ENCODE measurements at places on chromosomes 13 and 19.
A peak's percentile ranks its signal among the peaks of the same experiment; 100 is the strongest.

GRCh38 chr19:2239771-2240770 is 3.4 kb downstream of the SF3A2 start:
- peak; percentile 89 for DNase-seq

GRCh38 chr13:113059891-113060290 is 45.7 kb upstream of the F7 start:
- DNase-seq, result no peak

- no peak for DNase-seq
Observed at GRCh38 chr13:73136776-73137175, 78.0 kb downstream of the KLF5 start.

- DNase-seq, result no peak
Observed at GRCh38 chr13:111667757-111668156, 347.3 kb downstream of the TEX29 start.

DNA sequence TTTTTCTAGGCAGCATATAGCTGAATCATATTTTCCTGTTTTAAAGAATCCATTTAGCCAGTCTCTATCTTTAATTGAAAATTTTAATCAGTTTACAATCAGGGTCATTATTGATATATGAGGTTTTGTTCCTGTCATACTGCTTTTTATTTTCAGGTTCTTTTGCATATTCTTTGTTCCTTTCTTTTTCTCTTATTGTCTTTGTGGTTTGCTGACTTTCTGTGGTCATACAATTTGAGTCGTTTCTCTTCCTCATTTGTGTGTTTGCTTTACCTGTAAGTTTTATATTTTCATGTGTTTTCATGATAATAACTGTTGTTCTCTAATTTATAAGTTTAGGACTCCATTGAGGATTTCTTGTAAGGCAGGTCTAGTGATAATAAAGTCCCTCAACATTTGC is 812.6 kb downstream of the DACH1 start:
- DNase-seq, result no peak

DNA sequence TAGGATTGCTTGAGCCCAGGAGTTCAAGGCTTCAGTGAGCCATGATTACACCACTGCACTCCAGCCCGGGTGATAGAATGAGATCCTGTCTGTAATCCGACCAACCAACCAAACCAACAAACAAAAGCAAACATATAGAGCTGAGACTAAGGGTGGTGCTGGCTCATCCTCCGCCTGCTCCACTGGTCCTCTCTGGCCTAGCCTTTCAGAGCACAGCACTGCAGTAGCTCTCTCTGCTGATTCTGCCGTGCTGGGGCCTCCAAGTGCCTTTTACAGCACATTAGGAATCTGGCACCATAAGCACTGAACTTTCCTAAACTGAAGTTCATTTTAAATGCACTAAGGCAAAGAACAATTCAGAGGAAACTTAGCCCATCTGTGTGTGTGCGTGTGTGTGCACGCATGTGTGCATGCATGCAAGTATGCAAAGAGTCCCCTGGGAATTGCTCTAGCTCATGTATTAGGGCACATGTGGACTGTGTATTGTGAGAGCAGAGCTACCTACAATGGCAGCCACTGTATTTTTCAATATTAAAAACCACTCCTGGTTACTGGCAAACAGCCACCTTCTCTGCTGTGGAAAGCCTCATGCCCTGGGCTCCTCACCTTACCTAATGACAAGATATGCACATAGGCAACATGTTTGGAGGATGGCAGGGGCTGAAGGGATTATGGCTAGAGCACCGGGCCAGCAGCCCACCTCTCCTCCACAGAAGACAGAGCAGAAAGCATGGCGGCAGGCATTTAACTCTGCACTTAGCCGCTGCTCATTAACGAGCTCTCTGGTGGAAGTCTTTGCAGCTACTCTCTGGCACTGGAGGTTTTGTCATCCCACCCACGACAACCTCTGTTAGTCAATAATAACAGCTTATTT is 223.1 kb upstream of the TSHZ3 start:
- DNase-seq, result no peak

GRCh38 chr13:41648314-41648935 is 191.1 kb downstream of the RGCC start:
- DNase-seq, result no peak

DNA sequence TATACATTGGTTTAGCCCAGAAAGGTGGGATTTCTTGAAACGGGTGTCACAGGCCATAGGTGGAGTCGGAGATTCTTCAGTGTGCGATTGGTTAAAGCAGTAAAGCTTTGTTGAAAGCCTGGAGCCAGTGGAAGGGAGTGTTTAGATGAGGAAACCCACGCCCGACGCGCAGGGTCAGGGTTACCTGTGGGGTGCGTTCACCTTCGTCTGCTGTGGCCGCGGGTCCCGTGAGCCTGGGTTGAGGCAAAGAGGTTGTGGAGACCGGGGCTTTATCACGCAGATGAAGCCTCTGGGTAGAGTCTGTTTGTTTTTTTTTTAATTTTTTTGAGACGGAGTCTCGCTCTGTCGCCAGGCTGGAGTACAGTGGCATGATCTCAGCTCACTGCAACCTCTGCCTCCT is 30.4 kb downstream of the ATP11A start:
- DNase-seq, result no peak

- DNase-seq, result no peak
Observed at GRCh38 chr19:50268041-50268440, 61.1 kb downstream of the KCNC3 start.

DNA sequence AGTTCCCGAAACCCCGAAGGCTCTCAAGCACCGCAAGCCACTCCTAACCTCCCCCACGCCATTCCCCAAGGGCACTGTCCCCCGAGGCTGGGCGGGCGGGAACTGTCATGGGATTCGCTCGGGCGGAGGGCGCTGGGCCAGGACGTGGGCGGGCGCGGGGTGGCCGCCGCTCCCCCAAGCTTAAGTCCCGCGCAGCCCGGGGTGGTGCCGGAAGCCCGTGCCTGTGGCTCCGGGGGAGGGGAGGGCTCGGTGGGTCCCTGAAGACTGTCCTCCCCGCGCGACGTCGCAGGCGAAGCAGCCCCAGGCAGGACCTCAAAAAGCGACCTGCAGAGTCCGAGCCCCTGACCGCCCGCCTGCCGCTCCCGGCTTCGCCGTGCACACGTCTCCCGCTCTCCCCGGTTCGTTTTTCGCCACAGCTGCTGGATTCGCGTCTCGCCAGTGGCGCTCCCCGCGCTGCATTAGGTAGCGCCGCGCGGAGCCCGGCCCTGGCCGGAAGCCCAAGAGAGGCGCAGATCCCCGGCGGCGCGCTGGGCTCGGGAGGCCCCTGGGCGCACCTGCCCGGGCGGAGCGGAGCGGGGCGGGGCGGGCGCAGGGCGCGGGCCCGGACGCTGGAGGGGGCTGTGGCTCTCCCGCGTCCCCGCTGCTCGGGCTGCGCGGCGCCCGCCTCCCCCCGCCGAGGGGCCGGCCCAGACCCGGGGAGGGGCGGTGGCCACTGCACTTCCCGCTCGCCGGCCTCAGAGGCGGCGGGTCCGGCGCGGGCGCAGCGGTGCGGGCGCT is at the start of gene FARP1:
FARP1 (plus strand) TSS at position 715 of the 777 bp plus-strand sequence. CDS start 70,149 bp downstream, outside the sequence.
- peak; percentile 43 for DNase-seq

DNA sequence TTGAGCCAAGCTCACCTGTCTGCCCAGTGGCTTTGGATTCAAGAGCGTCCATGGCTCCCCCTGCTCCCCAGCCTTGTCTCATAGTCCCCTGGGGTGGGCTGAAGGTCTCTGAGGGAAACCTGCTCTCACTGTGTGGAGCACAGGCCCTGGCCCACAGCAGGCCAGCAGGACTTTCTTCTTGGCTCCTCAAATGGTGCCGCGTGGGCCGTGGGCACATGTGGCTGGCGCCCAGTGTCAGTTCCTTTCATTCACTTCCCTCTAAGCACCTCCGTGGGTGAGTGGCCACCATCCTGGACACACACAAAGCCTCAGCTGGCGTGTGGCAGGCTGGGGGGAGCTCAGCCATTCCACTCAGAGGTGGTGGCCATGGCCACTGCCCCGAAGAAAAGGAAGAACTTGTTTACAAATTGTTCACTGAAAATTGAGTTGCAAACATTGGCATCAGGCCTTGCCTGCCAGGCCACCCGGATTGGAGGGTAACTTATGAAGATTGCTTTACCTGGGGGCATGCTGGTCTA is 53.1 kb downstream of the C1QTNF9 start:
- no peak for DNase-seq

GRCh38 chr19:15443838-15444237 is 5.9 kb downstream of the WIZ start:
- DNase-seq, result no peak

GRCh38 chr13:97376981-97377380 is 57.0 kb upstream of the RAP2A start:
- DNase-seq, result no peak

DNA sequence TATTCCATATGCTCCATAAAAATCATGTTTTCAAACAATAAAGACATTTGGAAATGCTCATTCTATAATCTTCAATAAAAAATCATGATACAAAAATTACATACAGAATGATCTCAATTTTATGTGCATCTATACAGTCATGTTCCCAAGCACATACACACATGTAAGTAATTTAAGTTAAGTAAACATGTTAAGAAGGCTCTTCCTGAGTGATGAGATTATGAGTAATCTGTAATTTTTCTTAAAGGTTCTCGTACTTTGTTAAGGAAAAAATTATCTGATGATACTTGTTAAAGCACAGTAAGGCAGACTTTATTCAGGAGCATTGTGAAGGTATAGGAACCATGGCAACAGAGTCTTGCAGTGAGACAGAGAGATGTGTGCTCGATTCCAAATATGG is 30.0 kb upstream of the DLEU7 start:
- DNase-seq, result no peak

DNA sequence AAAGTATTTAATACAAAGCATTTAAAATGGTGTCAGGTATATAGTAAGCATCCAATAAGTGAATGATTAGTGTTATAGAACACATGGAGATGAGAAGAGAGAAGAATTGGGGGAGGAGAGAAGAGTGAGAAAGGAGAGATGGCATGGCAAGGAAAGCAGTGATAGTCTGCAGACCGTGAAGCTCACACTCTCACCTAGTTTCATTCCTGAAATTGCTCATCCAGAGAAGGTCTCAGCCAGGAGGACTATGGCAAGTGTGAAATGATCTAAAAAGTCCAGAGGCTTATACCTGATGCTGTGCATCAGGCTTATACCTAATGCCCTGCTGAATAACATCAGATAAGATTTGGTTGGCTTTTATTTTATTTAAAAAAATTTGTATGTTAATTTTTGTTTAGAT is 351.6 kb upstream of the KLF12 start:
- DNase-seq, result no peak

DNA sequence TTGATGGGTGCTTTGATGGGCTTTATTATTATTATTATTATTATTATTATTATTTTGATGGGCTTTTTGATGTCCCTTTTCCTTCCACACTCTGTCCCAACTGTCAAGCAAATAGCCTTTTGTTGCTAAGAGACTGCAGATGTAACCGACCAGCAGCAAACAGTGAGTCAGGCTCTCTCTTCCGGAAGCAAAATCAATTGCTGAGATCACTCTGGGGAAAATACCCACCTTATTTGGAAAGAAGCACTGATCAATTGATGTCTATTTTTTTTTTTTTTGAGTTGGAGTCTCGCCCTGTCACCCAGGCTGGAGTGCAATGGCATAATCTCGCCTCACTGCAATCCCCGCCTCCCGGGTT is 2.9 kb downstream of the LDLR start:
- DNase-seq, result peak; percentile 38

DNA sequence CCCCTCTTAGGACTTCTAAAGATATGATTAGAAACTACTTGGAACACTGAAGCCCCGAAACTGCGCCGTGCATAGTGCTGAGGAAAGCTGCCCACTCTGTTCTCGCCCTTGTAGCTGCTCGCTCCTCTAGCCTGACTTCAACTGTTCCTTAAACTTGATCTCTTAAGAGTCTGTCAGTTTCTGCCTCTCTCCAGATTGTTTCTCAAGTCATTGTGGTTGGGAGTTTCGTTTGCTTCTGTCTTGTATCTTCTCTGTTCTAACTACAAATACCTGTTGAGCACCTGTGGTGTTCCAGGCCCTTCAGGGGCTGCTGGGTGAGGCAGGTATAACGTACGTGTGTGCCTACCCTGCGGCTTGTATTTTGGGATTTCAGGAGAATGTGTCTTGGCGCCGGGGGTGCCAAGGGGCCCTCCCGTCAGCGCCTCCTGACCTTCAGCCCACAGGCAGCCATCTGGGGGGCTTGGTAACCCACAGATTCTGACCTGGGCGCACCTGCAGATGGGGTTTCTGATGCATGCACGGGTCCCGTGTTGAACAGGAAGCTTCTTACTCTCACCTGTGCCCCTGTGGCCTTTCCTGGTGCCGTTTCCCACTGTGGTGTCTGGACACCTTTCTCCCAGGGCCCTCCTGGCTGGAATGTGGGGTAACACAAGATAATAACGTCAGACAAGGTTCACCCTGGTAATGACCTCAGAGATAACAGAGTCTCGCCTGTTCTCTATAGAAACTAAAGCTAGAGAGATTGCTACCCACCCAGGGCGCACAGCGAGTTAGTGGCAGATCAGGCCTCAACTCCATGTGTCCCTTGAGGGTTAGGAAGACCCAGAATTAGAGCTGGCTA is 17.2 kb upstream of the DCUN1D2 start:
- peak; percentile 37 for DNase-seq

DNA sequence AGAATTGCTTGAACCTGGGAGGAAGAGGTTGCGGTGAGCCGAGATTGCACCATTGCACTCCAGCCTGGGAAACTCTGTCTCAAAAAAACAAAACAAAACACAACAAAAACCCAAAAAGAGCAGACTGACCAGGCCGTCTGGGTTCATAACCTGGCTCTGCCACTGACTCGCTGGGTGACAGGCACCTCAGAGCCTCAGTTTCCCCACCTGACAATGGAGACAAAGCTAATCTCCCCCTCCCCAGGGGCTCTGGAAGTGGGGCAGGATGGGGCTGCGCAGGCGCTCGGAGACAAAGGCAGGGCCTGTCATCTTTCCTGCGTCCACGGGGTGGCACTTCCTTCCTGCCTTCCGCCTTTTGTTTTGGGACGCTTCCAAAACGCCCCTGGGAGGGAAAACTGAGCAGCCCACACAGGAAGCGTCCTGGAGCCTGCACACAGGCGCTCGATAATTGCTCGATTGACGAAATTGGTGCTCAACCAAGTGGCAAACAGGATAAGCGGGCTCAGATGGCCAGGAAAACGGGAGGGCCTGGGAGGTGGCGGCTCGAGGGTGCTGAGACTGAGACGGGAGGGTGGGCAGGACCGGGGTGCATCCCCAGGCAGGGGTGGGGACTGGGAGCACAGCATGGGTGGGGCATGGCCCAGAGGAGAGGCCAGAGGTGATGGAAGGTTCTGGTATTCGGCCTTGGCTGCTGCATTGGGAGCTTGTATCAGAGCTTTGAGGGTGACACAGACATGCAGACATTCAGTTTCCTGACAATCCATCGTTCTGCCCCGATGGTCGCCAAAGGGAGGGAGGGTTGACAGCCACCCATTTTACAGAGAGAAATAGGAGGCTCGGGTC is 17.8 kb downstream of the SPC24 start:
- peak; percentile 87 for DNase-seq

- DNase-seq, result no peak
Observed at GRCh38 chr13:94825507-94825906, 113.2 kb upstream of the SOX21 start.

GRCh38 chr13:77521194-77521593 is 14.3 kb upstream of the SCEL start:
- DNase-seq, result no peak

GRCh38 chr19:3365836-3366752 is at the start of gene NFIC:
TSS of gene NFIC (plus strand) at chr19:3366583. CDS start at chr19:3366637, 54 bp downstream.
- peak; percentile 84 for DNase-seq

GRCh38 chr13:113862191-113862930 is 1.5 kb downstream of the GAS6 start:
- no peak for DNase-seq

All from hematopoietic multipotent progenitor cell treated with erythropoietin and hydrocortisone succinate and interleukin-3 and kit ligand, for 6 days (in vitro differentiated cells).